ENCODE measurements at places on chromosomes 5 and 9.
A peak's percentile ranks its signal among the peaks of the same experiment; 100 is the strongest.

DNA sequence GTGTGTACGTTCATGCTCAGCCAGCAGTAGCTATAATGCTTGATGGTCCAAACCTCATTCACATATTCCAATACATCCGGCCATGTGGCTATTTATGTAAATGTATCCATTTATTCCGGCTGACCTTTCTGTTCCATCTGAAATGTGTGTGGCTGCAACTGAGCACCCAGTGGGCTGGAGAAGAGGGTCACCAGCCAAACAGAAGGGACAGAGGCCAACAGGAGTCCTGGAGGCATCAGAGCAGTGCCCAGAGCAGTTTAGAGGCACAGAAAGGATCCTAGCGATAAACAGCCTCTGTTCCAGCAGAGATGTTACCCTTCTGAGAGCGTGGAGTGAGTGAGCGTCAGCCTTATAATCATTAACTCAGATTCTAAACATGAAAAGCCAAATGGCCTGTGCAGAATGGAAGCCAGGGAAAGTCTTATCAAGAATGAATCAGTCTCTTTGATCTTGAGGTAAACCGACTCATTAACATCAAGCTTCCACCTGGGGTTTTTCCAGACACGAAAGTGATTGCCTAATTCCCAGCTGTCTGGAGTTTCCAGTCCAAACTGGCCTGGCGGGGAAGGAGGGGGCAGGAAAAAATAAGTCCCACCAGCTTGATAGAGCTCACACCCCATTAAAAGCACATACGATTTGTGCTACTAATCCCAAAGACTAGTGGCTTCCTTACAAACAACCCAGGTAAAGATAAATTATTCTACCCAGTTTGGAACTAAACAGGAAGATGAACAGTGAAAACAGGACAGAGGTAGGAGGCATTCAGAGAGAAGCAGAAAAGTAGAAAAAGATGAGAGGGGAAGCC, 55.7 kb downstream of the SUSD1 start:
- no peak for DNase-seq

- DNase-seq = peak; percentile 41
Observed at GRCh38 chr5:96601715-96602244, 60.4 kb upstream of the CAST start.

GRCh38 chr5:146050086-146050485, 55.3 kb downstream of the PLAC8L1 start:
- no peak for DNase-seq

DNA sequence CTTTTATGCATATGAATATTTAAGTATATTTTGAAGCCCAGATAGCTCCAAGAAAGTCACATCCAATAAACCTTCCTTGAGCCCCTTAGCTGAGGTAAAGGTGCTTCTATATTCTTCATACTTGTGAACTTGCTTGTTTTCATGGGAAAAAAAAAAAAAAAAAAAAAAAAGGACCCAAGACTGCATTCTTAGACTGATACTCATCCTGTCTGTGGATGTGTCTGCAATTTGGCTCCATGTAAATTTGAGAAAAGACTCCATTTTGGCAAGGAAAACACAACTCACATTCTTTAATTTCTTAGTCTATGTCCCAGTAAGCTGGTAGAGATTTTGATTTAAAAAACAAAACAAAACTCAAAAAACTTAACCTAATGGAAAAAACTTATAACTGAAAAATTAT, 238.3 kb downstream of the FBXL17 start:
- DNase-seq = no peak

DNA sequence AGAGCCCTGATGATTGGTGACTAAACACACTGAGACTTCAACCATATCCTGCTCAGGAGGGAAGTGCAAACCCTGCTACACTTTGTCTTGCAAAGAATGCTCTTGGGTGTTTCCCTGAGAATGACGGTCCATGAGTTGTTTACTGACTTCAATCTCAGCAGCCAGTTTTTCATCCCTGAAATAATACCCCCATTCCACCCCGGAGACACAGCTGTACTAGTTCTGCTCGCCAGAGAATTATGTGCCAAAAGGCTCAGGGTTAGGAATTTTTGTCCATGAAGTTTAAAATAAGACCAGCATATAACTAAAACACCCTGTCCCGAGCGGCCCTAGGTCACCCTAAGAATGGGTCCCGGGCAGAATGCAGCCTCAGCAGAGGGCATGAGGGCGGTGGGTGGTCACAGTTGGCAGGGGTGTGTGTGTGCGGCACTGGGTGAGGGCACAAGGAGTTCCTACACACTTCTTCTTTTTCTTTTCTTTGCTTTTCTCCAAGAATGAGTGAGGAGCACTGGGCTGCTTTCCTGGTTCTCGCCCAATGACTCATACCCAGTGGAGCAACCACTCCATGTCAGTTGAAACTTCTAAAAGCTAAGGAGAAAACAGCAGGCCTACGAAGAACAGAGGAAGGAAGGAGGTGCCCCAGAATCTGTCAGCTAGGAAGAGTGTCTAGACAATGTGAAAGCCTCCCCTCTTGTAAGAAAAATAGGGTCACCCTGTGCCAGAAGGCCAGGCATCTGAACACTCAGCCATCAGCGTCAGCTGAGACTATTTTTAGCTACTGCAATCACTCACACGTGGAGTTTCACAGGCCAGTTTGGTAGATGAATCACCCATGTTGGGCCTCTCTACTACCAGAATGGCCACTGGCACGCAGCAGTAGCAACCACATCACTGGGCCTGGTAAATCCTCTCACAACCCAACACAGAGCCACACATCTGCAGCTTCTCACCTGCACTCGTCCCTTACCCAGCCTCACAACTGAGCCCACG, 105.9 kb downstream of the DPYSL3 start:
- no peak for DNase-seq

DNA sequence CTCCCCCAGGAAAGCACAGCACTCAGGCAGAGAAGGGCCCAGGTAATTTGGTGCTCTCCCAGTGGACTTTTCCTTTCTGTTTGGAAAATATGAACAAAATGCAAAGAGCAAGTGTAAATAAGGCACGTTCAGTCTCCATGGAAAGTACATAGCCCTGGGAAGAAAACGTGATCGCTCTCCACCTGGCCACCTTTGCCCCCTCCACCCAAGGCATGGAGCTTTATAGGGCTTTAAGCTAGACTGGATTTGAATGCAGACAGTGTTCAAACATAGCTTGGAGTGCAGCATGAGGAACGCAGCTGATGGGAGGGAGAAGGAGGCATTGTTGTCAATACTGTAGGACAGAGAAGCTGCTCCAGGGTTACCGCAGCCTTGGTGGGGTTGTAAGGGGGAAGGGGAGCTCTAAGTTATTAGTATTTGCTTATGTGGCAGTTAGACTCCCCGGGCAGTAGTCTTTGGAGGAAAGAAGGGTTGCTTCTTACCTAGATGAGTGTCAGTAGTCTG, 500.2 kb downstream of the SPOCK1 start:
- no peak for DNase-seq

- no peak for DNase-seq
Observed at GRCh38 chr9:115786321-115786720, 367.3 kb upstream of the PAPPA start.

DNA sequence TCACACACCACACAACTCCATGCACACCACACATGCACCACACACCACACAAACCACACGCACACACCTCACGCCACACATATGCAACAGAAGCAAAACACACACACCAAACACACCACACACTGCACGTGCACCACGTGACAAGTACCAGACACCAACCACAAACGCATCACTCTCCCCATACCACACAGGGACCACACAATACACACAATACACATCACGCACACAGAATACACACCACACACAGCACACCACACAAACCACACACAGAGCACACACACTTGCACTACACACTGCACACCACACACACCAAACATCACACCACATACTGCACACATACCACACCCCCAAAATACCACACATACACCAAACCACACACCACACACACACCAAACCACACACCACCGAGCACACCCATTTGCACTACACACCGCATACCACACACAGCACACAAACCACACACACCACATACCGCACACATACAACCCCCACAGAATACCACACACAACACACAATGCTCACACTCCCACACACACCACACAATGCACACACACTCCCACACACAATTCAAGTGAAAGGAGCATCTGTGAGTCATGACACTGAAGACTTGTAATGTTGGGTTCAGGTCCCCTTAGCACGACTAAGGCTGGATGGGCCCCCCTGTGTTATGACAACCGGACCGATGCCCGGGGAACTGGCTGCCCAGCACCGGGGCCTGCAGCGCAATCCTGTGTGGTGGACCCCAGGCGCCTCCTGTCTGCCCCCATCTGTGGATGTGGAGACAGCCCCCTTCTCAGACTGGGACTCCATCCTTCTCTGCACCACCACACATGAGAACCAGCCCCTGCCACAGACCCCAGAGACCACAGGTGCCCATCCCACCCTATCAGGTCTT, 6.0 kb upstream of the ZDHHC11 start:
- DNase-seq = no peak

GRCh38 chr5:177427211-177427822, 841 bp downstream of the GRK6 start:
- DNase-seq = no peak

DNA sequence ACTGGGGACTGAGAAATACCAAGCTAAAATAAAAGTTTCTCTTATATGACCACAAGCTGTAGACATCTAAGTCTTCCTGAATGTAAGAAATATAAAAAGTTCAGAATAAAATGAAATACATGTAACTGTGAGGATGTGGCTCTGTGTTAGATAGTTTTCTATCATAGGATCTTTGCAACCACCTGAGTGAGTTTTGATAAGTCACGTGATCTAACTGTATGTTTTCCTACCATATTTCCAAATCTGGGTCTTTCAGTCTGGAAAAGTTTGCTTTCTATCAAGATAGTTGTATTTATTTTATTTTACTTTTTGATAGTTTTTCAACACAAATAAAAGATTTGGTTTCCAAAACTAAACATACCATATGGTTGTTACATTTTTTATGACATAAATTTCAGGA, 1905.8 kb upstream of the ACO1 start:
- DNase-seq = no peak

DNA sequence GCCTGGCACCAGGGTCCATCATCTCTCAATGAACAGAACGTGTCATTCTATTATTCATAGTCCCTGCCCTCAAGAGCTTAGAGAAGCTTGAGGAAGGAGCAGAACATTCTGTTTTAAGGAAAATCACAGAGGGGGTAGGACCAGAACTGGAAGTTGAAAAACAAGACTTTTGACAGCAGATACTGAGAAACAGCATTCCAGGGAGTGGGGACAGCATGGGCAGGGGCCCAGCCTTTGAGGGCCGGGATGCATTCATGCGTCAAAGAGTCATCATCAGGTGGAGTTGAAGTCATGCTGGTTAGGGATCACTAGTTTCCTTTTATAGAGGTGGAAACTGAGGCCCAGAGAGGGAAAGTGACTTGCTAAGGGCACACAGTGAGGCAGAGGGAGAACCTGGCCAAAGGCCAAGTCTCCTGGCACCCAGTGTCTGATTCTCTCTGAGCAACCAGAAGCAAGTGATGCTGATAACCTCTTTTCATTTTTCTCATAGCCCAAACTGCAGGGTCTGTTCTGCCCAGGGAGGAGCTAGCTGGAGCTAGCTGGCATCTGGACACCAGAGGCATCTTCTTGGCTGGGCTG, 41.5 kb upstream of the STXBP1 start:
- DNase-seq = no peak

GRCh38 chr5:123906698-123907295, 394.8 kb downstream of the CSNK1G3 start:
- DNase-seq = no peak

- DNase-seq = no peak
Observed at GRCh38 chr5:53350991-53351770, 129.2 kb upstream of the FST start.

DNA sequence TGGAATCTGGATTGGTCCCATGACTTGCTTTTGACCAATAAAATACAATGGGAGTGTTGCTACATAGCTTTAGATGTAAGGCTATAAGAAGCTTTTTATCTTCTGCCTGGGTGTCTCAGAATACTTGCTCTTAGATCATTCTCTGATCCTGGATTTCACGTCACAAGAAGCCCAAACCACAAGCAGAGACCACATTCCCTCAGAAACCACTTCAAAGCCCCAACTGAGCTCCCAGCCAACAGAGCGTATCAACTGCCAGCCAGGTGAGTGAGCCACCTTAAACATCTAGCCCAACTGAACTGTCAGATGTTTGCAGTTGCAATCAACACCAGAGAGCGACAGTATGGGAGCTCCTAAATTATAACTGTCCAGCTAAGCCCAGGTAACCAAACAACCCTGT, 687.1 kb downstream of the TLE1 start:
- peak; percentile 15 for DNase-seq

DNA sequence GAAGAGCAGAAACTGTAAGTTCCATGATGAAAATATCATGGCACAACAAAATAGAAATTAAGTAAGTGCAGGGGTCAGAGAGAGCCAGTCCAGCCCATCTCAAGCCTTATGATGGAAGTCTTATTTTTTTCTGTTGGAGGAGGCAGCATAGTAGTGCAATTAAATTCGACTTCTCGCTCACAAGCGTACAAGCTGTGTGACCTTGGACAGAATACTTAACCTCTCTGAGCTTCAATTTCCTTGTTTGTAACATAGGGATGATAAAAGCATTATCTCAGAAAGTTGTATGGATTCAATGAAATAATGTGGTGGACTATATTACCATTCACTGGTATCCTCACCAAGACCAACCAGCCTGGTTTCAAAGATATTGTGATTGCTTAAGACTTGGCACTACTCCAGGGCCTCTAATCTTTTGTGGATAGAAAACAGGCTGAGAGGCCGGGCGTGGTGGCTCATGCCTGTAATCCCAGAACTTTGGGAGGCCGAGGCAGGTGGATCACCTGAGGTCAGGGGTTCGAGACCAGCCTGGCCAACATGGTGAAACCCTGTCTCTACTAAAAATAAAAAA, 26.8 kb upstream of the MVB12B start:
- DNase-seq = no peak

DNA sequence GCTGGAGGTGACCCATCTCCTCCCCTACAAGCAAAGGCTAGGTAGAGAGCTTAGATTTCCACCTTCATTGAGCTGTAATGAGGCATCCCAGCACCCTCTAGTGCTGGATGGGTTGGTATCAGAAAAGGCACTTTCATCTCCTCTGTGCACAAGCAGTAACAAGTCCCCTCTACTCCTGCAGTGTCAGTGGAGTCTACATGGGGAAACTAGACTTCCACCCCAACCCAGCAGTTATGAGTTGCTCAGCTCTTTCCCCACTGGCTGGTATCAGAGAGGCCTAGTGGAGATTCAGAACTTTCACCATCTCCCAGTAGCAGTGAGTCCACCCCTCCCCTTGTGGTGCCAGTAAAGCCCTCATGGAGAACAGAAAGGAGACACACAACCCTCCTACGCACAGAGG, 17.9 kb downstream of the FCN1 start:
- DNase-seq = no peak
